ENCODE measurements at places on chromosomes 16 and 17.
A peak's percentile ranks its signal among the peaks of the same experiment; 100 is the strongest.

DNA sequence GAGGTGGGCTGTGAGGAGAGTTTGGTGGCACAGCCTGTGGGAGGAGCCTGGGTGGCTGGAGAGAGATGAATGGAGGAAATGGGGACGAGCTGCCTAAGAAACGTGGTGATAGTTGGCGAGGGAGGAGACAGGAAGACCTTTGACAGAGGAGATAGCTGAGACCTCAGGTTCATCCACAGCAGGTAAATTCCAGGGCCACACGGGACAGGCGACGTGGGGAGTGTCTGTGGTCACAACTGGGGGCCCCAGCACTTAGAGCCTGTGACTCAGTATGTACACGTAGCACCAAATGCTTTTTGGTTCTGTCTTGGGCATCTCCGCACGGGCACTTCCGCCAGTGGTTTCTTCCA is 7.7 kb downstream of the MINK1 start:
- no peak for DNase-seq

DNA sequence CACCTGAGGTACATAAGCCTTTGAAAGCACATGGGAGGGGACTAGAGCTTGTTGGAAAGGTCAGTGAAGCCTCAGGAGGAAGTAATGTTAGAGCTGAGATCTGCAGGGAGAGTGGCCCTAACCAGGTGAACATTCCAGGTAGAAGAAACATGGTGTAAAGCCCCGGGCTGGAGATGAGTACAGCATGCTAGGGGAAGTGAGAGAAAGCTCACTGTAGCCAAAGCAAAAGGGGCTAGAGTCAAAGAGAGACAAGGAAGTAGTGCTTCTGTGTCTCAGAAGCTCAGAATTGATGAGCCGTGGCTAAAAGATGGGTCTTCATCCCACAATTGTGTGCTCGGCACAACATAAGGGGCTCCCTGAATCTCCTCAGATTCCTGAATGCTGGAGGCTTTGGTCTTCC is 481.8 kb downstream of the XYLT1 start:
- DNase-seq, result no peak

DNA sequence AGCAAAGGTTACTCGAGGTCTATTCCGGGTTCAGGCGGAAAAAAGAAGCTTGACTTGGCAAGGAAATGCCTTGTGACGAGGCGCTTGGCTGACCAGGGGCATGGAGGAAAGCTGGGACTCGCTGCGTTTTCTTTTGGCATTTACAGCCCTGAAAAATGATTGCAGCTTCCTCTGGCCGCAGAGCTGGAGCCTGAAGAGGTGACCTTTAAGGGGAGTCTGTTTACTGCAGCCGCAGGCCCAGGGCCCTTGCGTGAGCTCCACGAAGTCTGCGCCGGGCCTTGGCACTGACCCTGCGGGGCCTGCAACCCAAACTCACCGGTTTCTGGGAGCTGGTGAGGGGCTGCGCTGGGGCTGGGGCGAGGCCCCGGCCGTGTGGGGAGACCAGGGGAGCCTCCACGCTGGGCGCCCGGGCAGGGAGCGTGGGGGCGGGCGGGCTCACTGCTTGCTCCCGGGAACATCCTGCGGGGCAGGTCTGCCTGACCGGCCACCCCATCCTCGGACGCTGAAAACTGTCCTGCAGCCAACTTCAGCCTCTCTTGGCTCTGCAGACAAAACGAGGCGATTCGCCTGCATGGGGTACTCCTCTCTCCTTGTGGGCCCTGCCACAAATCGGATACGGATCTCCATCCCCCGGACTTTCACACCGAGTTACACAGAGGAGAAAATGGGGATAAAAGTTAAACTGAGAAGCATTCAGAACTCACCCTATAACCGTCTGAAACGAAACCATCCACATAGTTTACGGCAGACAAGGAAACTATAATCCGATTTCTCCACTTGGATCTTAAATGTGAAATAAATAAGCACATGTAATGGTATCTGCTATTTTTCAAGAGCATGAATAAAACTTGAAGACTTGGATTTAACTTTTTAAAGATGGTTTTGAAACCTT is 206.3 kb upstream of the FOXF1 start:
- DNase-seq, result no peak

GRCh38 chr17:49445591-49445990 is 30.9 kb upstream of the PHB1 start:
- DNase-seq, result no peak

DNA sequence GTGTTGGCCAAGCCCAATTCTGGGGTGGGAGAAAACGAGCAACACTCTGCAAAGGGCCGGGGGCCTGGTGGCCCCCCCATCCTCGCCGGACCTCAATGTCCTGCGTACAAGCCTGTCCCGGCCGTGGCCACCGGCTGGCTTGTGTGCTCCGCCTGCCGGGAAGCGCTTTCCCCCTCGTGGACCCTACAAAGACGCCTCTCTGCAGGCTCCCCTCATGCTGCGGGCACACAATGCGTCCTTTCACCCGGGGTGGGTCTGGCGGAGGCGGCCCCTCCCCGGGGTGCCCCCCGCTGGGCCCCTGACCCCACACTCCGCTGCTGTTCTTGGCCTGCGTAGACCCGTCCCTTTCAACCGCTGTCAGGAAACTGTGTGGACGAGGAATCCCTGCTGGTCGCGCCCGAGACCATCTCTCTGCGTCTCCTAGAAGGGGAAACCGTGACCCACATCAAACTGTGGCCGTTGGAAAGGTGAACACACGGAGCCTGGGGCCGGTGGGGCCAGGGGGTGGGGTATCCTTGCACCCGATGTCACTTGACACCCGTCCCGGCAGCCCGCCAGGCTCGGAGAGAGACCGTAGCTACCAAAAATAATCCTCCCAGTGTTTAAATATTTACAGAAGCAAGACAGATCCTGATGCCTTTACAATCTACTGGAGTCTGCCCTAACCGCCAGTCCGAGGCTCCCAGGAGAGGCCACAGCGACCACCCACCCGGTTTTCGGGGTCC is 43.6 kb downstream of the TBC1D16 start:
- DNase-seq, result peak; percentile 40

- no peak for DNase-seq
Observed at GRCh38 chr16:10594312-10594950, 14.0 kb upstream of the EMP2 start.

DNA sequence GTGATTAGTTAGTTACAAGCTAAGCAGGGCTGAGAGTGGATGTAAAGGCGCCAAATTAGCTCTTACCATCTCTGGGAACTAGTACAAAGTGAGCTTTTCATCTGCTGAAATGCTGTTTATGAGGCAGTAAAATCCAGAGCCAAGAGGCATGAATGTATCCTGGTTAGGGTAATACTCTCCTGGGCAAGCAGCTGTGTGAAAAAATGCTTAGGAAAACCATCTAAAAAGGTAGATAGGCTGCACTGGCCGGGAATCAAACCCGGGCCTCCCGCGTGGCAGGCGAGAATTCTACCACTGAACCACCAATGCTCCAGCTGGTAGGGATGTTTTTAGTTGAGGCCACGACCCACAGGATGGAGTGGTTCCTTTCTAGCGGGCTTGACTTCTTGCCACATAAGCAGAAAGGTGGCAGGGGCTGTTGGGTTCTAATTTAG is 23.0 kb downstream of the VAC14 start:
- DNase-seq, result no peak

DNA sequence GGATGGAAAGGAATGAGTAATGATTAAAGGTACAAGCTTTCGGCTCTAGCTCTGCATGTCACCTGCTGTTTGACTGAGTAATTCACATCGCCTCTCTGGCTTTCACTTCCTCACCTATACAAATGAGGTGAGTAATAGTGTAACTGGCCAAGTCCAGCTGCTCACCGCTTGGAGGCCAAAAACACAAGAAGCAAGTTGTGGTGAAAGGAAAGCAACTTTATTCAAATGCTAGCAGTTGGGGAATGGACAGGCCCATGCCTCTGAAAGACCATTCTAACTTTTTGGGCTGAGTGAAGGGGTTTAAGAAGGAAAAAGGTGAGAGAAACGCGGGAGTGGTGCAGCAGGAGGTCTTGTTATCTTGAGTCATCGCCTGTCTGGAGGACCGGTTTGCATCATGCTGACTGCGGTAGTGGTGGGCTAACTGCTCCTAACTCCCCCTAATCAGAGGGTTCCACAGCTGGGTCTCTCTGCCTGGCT is 45.7 kb upstream of the CSNK2A2 start:
- no peak for DNase-seq

- DNase-seq, result no peak
Observed at GRCh38 chr17:79814974-79815835, 18.3 kb upstream of the CBX8 start.

- DNase-seq, result no peak
Observed at GRCh38 chr17:75885431-75885830, 7.0 kb upstream of the TRIM47 start.

- no peak for DNase-seq
Observed at GRCh38 chr16:75794426-75794825, 68.1 kb upstream of the CPHXL start.

DNA sequence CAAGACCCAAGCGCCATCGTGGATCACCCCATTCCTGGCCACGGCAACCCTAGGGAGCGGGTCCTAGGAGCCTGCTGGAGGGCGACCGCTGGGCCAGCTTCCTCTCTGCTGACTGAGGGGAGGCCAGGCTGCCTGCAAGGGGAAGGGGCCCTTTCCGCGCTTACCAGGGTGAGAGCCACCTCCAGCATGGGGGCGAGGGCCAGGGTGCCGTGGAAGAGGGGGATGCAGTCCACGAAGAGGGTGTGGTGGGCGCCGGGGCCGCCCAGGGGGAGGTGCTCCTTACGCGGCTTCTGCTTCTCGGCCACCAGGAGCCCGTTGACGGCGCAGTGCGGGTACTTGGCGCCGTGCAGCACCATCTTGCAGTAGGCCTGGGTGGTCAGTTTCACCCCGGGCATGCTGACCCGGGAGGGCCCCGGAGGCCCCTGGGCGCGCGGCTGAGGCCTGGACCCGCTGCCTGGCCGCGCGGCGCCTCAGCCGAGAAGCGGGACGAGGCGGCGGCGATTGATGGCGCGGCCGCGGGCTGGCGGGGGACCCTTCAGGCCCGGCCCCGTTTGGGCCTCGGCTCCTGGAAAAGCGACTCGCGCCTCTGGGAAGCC is 345 bp downstream of the EMC8 start:
- DNase-seq, result peak; percentile 22

GRCh38 chr16:85717393-85718152 is 28.8 kb upstream of the GINS2 start:
- DNase-seq, result peak; percentile 87

GRCh38 chr16:78513838-78514237 is 414.4 kb downstream of the WWOX start:
- DNase-seq, result no peak

DNA sequence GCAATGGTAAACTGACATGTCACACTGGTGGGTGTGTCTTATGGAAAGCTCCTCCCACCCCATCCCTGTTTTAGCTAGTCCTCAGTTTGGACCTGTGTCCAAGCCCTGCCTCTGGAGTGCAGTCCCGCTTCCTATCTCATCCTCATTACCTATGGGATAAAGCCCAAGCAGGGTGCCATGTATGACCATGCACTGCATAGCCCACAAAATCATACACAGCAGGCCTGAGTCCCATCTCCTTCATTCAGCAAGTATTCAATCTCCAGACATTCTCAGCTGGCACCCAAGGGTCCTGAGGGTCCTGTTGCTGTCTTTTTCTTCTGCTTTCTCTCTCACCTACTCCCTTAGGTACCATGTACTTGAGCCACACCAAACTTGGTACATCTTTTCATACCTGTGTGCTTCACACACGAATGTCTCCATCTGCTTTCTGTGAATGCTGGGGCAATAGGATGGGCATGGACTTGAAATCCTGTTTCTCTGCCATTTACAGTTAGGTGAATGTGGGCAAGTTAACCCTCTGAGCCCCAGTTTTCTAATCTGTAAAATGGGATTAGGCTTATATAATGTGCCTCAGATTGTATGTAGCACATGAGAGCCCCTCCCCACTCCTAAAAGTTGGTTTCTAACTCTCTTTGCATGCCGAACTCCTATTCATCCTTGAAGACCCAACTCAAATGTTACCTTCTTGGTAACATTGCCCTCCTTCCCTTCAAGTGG is 28.5 kb downstream of the TNS4 start:
- no peak for DNase-seq

GRCh38 chr16:4788489-4788889 is 344 bp upstream of the SEPTIN12 start:
- DNase-seq, result no peak

DNA sequence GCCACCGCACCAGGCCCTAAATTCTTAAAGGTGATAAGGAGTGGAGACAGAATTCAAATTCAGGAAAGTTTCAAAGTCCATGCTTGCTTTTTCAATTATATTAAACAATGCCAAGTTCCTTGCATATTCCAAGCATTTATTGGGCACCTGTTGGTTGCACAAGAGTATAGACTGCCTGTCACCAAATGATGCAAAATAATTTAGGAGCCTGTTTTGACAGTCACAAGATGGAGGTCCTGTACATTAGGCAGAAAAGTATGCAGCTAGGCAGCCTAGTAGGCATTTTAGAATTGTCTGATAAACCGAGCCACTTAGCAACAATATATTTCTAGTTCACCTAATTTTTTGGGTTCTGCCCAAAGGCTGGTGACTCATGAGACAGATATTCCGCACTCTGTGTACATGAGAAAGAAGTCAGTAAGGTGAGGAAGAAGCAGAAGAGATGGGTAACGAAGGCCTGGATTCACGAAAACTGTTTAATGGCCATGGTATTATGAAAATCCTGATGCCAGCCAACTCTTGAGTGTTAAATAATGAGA is 7.3 kb downstream of the ACACA start:
- DNase-seq, result no peak

DNA sequence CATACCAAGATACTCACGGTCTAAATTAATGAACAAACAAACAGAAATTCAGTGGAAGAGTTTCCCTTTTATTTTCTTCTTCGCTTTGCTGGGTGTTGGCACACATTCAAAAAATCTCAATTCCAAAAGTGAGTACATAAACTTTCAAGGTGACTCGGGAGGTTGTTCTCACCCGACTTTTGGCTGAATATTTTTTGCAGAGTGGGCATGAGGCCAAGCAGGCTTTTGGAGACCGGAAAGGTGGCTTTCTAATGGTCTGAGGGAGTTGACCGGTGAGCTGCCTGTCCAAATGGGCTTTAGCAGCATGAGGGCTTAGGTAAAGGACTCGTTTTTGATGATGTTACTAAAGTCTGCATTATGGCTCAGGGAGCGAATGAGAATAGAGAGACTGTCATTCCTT is 318.7 kb downstream of the CPPED1 start:
- no peak for DNase-seq

DNA sequence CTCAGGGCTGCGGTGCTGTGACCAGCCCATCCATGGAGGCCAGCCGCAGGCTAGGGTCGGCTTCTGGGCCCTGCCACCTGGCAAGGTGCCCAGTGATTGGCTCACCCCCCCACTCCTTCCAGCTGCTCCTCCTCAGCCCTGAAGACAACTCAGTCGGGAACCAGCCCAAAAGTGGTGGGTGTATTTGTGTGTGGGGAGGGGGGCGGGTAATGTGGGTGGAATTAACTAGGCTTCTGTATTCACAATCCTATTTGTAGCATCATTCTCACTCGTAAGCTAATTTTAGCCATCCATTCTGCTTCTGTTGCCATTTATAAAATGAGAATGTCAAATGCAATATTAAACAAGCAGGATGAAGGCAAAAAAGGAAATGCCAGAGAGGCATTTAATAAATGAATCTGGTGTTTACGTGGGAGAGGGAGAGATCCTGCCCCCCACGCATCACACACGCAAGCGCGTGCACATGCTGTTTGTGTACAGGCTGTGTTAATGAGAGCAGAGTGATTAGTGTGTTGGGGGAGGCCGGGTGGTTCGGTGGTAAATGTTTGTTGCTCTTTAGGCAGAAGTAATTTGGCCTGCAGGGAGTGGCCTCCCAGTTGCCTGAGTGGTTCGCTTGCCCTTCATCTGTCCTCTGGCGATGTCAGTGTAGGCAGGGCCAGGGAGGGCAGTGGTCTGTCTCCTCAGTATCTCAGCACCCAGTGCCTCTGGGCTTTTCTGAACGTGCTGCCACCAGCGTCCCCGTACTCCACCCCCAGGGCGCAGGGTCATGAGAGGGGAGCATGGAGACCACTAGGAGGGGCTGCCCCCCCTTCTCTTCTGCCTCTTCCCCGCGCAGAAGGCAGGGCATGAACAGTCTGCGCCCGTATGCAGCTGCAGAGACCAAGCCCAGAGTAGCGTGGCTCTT is 140.1 kb downstream of the CCDC182 start:
- no peak for DNase-seq
